CD4-positive, alpha-beta T cell treated with Interferon gamma for 1 hour (primary cell): ENCODE measurements at places on chromosomes 6 and 20.

DNA sequence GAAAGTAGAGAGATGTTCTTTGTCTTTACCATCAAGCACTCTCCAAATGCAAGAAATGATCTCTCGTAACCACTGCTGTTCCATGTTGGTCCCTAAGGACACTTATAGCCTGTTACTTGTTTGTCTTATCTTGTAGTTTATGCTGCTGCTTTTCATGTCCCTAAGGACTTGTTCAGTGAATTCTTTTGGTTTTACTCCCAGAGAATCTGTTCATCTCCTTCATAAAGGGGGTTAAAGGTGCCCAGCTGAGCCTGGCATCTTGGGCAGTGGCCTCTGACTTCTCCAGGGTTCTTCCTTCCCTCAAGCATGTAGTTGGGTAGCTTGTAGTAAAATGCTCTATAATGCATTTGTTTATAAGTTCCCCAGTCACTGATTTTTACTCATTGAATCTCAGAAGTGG is 864 bp upstream of the PKIG start:
- DNase-seq, result no peak

DNA sequence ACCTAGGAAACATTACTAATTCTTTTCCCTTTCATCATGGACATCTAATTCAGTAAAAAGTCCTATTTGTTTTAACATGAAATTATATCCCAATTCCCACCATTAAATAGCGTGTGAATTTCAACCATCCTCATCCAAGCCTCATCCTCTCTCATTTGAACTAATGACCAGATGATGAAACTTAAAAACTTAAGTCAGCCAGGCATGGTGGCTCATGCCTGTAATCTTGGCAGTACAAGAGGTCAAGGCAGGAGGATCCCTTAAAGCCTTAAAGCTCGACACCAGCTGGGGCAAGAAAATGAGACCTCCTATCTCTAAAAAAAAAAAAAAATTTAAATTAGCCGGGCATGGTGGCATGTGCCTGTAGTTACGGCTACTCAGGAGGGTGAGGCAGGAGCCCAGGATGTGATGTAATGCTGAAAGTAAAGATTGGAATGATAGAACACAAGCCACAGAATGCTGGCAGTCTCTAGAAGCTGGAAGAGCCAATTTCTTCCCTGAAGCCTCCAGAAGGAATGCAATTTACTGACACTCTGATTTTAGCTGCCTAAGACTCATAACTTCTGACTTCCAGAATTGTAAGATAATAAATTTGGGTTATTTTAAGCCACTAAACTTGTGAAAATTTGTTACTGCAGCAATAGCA is 27.1 kb upstream of the HAO1 start:
- no peak for DNase-seq

DNA sequence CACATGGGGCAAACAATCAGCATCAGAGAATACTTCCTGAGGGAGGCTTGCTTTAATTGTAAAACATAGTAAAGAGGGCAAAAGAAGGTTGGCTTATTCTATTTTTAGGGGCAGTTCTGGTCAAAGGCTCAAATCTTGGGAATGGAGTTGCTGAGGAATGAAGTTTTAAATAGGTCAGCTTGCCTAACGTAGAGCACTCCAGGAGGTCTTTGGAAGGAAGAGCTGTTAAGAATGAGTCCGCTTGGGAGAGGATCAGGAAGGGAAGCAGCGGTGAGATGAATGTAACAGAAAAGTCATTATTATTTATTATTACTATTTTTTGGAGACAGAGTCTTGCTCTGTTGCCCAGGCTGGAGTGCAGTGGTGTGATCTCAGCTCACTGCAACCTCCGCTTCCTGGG is 108.7 kb downstream of the ZFAND3 start:
- DNase-seq, result no peak

DNA sequence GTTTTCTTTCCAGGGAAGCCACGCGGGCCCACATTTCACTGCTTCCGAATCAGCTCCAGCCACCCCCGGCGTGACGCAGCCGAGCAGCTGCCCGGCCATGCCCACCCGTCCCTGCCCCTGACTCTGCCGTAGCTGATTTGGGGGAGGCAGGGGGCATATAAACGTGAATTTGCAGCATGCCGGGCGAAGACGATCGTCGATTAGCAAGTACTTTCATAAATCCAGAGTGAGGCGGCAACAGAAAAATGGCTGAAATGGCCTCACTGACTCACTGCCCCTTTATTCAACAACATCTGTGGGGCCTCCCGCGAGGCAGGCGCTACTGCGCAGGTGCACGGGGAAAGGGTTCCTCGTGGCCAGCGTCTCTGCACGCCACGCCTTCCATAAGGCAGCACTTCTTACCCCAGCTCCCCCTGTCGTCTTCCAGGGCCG is 118.0 kb downstream of the DLL1 start:
- no peak for DNase-seq

- no peak for DNase-seq
These were observed 101.8 kb downstream of the TNFAIP3 start for GRCh38 chr6:137968901-137969300.

DNA sequence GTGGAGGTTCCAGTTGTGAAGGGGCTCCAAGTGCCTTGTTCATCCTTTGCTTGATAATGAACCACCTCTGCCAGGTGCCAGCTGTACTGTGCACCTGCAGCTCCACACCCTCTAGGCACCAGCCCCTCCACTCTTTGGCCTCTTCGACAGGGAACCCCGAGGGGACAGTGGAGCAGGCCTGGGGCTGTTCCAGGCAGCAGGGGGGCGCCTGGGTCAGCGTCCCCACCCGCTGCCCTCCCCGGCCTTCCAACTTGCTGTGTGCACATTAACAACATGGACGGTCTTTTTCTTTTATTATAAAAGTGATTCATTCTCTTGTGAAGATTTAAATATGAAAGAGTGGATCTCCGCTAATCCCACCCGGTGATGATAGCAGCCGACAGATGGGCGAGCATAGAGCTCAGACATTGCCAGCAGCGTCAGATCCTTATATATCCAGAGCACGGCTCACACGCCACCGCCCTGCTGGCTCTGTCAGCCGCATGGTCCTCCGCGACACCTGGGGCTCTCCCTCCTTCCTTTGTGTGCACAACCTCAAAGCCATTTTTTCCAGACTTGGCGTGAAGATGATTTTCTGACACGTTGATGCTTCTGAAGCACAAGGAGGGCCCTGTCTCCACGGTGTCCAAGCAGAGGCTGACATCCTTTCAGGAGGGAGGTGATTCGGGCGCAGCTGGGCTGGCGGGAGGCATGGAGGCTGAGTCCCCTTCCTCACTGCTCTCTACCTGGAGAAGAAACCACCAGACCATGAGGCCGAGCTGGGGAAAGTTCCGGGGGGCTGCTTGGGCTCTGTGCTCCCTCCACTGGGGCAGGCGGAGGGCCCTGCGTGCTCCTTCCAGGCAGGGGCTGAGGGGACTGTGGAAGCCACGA is 22.2 kb upstream of the MRGBP start:
- DNase-seq, result no peak

- DNase-seq, result no peak
These were observed 18.3 kb upstream of the PHACTR1 start for GRCh38 chr6:12698298-12698697.

- no peak for DNase-seq
These were observed 43.5 kb downstream of the NT5E start for GRCh38 chr6:85493389-85493788.

- DNase-seq, result no peak
These were observed 100.1 kb upstream of the BHLHE23 start for GRCh38 chr20:63106765-63107448.

DNA sequence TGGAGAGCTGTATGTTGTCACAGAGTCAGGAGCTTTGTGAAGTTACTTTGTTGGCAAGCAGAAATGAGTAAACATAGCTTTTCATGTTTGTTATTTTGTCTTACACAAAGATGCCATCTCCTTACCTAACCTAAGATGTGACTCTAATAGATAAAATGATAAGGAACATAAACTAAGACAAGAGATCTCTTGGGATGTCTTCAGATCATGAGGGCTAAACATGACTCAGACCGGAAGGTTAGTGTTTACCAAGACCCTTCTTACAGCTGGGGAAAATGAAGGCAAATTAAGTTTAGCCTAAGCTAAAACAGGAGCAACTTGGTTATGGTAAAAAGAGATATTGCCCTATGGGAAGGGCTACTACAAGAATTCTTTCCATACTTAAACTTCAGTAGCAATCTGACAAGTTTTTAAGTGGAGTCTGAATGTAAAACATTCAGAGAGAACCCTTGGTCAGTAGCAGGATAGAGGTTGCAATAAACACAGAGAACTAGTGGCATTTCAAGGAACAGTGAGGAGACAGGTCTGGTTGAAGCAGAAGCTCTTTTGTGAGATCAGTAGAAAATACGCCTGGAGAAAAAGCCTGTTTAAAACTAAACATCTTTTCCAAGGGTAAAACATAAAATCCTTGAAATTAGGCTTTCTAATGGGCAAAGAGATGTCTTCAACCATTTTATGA is 29.9 kb downstream of the SGK1 start:
- DNase-seq, result no peak

- DNase-seq, result peak; percentile 81
These were observed at the start of gene HLA-DQA1 for GRCh38 chr6:32637219-32637880. Gene HLA-DQA1, plus strand, starts transcription at chr6:32637406. Its CDS starts 53 bp downstream, at chr6:32637459.

DNA sequence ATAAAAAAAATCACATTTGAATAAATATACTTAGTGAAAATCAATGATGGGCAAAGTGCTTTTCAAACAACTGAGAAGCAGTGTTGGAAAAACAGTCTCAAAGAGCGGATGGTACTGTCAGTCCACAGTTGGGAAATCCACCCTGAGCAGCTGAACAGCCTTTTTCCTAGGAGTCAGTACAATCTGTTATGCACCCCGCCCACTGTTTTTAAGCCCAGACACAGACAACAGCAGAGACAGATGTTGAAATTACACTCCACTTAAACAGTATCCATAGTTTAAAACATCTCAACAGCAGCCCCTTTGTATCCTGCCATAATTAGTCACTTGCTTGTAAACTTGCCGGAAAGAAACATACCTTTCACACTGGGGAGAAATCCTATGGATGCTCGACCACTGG is 372 bp downstream of the KIAA0408 start:
- no peak for DNase-seq

DNA sequence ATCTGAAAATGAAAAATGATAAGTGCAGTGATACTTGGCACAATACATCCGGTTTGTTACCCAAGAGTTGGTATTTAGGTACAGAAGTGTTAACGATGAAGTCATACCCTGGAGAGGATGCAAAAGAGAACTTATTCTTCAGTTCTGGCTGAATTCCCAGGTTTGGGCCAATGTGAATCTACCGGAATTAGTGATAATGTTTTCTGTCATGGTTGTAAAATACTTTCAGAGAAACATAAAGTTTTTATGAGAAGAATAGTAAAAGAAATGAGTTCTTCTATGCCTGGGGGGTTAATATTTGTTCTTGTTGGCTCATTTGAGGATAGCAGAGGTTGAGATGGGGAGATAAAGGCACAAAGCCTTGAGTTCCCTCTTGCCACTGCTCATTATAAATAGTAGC is 509.9 kb upstream of the POU3F2 start:
- no peak for DNase-seq

DNA sequence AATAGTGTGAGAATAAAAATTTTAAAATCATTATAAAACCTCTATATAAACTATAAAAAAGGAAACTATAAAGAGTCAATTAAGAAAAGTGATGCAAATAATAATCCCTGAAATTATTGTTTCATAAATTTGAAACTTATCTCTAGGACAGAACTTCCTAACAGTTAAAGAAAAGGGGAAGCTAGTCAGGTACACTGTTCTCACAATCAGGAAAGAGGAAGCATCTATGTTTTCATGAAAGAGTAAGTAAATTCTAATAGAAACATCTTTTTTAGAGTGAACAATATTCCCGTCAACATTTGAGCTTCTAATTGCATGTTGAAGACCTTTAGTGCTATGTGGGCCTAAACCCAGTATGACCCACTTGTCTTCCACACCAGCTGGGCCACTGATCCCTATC is 1.2 kb upstream of the ADGRF1 start:
- no peak for DNase-seq

- no peak for DNase-seq
These were observed 7.4 kb upstream of the SPDEF start for GRCh38 chr6:34563513-34563870.

DNA sequence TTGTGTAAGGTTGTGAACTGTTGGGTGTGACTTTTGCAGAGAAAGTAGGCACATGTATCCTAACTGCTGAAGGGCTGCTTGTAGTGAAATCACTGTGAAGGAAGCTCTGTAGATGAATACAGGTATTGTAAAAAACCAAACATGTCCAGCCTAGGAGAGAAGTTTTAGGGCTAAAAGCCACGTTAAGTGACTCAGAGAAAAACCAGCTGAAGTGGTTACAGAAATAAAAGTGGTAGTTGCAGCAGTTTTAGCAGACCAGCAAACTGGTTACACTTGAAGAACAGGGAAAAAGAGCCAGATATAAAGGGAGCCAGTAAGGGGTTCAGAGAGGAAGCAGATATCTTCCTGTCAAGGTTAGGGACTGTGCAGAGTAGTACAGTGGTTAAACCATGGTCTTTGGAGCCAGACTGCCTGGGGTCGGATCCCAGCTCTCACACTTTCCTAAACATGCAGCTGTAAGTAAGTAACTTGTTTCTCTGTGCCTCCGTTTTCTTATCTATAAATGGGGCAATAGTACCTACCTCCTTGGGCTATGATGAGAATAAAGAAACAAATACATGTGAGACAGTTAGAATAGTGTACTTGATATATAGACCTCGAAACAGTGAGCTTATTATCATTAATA is 33.8 kb upstream of the RNF8 start:
- DNase-seq, result no peak

GRCh38 chr6:7086488-7086887 is 21.3 kb upstream of the RREB1 start:
- DNase-seq, result peak; percentile 39

- no peak for DNase-seq
These were observed 17.1 kb upstream of the TINAG start for GRCh38 chr6:54291146-54291545.

GRCh38 chr6:51105357-51105756 is 286.7 kb downstream of the TFAP2B start:
- DNase-seq, result no peak

- no peak for DNase-seq
These were observed 19.9 kb downstream of the ROMO1 start for GRCh38 chr20:35718972-35719635.

- DNase-seq, result no peak
These were observed 46.4 kb upstream of the LAMP5 start for GRCh38 chr20:9467995-9468394.

DNA sequence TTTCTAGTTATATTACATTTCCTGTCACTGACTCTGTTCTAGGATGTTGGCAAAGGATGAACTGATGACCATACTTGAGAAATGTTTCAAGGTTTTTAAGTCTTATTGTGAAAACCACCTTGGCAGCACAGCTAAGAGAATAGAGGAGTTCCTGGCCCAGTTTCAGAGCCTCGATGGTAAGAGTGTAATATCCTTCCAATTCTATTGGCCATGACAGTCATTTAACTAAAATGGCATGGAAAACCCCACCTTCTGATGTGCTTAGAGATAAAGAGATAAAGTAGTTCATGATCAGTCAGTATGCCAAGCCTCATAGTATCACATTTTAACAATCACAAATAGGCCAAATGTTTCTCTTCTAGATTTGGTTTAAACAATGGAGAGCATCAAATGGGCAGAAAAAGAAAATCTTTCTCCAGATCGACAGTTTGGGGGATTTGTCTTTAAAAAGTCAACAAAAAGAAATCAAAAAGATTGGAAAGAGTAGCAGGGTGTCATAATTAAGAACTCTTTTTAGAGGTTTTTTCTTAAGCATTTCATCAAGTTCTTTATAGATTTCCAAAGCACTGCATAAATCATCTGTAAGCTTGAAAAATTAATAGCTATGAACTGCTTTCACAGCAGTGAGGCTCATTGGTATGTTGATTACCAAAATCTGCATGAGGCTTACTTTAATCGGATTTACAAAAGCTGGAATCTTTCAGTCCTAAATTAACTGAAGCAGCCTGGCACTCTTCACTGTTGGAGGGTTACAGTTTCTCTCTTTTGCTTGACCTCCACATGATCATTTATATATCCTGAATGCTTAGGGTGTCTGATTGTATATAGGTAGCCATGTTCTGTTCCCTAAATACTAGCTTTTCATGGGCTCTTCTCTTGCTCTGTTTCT is 48.7 kb downstream of the AKIRIN2 start:
- DNase-seq, result no peak
